ENCODE measurements at places on chromosomes 7 and 10.

DNA sequence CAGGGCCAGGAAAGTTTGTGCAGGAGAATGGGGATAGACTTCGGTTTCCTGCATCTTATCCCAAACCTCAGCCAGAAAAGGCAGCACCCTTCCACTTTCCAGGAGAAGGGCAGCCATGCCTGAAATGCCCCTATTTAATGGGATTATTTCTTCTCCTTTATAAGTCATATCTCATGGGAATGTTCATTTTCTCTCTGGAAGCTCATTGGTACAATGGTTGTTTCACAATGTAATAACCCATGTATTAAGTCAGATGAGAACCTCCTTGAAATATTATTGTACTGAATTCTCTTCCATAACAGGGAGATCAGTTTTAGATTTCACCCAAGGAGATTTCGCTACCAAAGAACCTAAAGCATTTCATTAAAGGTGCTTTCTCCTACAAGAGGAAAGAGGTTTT, 457.5 kb downstream of the KCNMA1 start:
- DNase-seq, result no peak

- no peak for DNase-seq
These were observed 2.0 kb upstream of the PLCE1 start for GRCh38 chr10:93991596-93992284.

DNA sequence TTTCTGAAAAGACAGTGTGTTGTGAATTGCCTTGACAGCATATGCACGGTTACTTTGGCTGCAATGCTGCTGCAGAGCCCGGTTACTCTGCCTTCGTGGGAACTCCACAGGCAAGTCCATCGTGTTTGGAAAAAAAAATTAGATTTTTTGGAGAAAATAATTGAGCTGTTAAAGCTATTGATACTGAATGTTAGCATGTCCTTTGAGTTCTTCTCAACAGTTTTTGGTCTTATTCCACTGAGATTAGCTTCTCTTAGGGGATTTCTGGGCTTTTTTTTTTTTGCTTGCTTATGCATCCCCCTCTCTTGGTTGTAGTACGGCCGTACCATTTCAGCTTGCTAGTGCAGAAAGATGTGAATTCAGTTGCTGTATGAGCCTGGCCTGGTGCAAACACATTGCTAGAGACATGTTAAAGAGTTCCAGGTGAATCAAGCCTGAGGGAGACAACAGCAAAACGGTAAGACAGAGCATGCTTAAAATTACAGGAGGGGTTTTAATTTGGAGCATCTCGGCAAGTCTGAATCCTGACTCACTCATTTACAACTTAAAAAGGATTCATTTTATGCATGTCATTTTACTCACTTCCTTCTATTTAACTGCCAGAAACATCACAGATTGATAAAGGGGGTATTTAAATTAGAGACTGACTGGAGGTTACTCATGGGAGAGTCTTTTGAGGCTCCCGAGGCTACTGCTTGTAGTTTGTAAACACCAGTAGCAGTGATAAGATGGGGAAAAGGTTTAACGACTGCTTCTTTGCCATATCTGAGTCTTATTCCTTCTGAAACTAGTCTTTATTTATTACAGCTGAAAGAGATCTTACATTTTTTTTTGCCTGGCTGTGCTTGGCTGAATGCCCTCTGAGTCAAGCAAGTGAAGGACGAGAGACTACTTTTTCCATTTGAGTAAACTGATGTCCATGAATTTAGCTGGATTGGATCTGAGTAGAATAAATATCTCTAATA, 113.7 kb downstream of the CDK14 start:
- no peak for DNase-seq

DNA sequence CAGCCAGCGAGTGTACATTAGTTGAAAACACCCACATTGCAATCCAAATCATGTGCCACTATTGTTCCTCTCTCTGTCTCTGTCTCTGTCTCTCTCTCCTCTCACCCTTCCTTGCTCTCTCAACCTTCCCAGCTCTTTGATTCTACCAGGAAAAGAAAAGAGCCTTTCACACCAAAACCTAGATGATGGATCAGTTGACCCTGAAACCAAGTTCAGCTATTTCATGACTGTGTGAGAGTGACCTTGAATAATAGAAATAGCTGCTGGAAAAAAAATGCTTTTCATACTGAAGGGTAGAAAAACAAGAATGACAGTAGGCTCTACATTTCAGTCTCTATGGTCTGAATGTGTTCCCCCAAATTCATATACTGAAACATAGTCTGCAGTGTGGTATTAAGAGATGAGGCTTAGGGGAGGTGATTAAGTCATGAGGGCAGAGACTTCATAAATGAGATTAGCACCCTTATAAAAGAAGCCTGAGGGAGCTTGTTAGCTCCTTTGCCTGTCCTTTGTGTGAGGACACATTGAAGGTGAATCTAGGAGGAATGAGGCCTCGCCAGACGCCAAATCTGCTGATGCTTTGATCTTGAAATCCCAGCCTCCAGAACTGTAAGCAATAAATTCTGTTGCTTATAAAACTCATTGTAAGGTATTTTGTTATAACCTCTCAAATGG, 65.2 kb downstream of the LYZL1 start:
- DNase-seq, result no peak

GRCh38 chr7:72334066-72334465, 78.1 kb downstream of the CALN1 start:
- DNase-seq, result no peak

DNA sequence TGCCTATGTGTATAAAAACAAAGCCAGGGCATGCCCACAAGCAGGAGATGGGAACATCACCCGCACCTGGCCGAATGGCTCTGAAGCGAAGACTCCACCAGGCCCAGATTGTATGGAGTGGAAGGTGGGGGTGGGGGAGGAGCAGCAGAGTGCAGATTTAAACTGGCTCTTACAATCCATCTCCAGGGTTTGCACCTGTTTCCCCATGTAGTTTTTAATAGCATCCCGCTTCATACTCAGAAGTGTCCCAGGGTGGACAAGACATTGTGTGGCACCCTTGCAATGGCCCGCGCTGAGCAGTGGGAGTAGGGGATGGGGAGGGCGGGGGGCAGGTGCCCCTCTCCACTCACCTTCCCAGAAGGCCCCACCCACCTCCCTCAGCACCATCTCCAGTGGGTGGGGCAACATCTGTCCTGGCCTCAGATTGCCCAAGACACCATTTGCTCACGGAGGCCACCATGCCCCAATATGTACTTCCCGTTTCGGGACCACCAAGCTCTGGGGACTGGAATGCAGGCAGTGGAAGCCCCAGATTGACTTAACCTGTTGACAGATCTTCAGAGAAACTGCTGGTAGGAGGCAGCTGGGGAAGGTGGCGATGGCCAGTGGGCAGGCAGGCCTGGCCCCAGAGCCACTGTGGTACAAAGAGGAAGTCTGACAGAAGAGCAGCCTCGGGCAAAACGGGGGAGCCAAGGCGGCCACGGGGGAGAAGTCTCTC, 23.0 kb downstream of the VSIR start:
- no peak for DNase-seq

DNA sequence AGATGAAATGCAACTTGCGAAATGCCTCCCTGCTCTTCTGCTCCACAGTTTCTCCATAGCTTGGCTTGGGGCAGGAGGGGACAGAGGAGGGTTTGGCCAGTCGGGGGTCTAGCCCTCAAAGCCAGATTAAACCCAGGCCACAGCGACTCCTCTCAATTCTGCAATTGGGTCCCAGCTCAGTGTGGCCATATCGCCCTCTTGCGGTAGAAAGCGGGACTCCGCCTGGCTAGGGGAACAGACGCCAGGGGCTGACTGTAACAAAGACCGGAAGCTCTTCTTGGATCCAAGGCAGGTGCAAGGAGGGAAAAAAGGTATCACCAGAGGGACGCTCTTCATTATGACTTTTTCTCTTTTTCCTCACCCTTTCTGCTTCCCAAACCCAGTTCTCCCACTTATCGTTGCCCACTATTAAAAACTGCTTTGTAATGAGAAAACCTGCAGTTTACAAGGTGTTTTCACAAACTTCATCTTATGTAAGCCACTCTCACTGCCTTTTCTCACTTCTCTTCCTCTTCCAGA, 36.6 kb upstream of the TNPO3 start:
- DNase-seq, result peak; percentile 87

GRCh38 chr7:86664486-86664885, 20.8 kb downstream of the GRM3 start:
- DNase-seq, result no peak

DNA sequence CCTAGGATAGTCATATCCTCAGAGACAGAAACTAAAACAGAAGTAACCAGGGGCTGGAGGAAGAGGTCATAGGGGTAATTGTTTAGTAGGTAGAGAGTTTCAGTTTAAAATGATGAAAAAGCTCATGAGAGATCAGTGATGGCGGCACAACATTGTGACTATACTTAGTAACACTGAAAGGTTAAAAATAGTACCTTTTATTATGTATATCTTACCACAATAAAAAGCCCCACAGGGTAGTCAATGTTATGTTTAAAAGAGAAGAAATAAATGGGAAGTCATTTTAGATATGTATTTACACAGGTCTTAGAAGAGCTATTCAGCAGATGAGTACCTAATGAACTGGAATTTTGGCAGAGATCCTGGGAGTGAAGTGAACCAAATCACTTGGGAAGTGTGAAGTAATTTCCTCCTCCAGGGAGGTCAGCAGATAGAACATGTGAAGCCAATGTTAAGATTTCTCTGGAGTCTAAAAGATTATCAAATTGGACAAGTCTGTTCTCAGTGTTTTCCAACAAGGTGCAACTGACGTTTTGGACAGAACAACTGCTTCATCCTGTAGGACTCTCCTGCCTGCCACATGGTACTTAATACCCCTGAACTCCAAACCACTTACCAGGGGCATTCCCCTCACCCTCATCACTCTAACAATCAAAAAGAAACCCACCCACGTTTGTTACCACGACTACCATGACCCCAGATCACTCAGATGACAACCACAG, 6.4 kb downstream of the CDCA7L start:
- no peak for DNase-seq

DNA sequence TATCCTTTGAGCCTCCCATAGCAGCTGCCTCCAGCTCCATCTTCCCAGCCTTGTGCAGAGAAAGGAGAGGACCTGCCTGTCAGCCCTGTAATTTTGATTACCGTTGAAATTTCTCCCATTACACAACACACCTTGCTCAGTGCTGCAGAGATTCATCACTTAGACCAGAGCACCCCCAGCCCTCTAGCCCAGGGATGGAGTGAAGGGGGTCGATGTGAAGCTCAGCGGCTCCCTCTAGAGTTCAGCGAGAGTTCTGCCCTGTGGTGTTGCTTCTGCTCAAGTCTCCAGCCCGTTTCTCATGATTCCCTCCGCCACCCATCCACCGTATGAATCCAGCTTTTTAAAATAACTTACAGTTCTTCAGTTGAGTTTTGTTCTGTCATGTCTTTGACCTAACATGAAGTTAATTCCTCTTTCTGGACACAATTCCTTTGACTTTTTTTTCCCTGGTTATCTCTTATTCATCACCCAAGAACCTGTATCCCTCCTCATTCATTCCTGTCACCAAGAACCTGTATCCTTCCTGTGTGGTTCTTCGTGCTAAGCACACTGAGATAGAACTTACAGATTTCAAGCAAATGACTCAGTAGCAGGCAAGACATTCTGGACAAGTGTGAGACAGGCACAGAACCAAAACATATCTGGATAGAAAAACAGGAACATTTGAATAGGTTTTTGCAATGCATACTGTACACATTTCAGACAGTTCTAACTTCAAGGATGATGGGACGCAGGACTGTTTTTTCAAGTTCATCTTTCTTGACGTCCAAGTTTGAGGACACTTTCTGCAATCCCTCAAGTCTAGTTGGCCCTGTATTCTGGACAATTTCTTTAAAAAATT, 35.0 kb upstream of the ZNF32 start:
- DNase-seq, result no peak

DNA sequence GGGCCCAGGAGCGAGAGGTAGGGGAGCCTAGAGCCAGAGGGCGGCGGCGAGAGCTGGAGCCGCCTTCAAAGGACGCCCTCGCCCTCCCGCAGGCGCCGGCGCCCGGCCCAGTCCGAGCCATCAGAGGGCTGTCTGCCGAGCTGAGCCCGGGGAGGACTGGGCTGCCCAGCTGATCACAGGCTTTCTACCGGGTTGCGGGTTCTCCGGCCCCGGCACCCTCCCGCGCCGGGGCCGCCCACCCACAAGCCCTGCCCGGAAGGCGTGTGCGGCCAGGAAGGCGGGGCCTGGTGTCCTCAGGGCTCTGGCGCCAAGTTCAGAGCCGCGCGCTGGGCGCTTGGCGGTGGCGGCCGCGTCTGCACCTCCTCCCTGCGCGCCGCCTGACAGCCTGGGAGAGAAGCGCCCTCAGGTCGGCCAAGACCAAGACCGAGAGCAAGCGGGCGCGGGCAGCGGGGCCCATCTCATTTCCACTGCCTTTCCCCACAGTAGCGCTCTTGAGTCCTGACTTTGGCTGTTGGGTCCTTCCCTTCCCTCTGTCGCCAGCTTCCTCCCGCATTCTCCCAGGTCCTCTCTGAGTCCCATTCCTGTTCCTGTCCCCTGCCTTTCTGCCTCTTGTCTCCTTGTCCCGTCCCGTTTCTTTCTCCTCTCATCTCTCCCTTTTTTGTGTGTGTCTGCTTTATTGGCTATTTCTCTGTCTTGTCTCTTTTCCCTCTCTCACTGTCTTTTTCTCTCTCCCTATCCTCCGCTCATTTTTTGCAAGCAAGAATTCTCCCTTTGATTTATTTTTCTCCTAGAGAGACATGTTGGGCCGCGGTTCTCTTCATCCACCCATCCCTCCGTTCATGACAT, 60.6 kb upstream of the MSMB start:
- DNase-seq, result peak; percentile 24

- no peak for DNase-seq
These were observed 6.6 kb upstream of the BHLHA15 start for GRCh38 chr7:98204670-98205069.

GRCh38 chr7:36777062-36777461, 52.8 kb upstream of the AOAH start:
- DNase-seq, result peak; percentile 1

GRCh38 chr10:124089859-124090258, 3.5 kb downstream of the CHST15 start:
- DNase-seq, result no peak

DNA sequence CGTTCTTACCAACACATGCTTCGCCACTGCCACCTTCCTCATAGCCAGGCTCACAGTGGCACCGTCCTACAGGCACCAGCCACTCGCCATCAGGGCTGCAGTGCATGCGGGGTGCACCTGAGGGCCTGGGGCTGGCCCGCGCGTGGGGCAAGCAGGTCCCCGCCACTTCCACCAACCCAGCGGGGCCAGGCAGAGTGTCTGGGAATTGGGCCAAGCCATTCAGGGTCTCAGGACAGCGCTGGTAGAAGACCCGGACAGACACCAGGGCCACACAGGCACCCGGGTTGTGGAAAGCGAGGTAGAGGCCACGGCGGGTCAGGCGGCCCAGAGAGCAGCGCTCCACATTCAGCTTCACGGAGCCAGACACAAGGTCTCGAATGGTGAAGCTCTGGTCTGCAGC, 9.0 kb downstream of the EPHA1 start:
- DNase-seq, result no peak

DNA sequence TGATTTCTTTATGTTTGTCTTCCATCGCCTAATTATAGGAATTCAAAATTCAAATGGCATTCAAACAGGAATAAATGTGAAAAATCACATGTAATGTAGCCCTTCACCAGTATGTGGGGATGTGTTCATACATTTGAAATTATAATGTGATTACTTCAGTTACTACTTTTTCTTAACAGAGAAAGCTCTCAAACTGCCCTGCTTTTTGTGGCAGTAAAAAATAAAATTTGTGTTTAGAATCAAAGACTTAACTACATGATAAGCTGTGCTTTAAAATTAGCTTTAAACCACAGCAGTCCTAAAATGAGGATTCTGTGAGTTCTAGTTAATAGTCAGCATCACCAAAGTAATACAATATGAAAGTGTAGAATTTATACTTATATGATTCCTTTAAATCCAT, 7.8 kb upstream of the HERC4 start:
- DNase-seq, result no peak

Data from activated CD4-positive, alpha-beta T cell treated with anti-CD3 and anti-CD28 coated beads, Interleukin-2, amount 50 U/mL, for 4 hours (primary cell).